ENCODE measurements at places on chromosomes 16 and 17.
A peak's percentile ranks its signal among the peaks of the same experiment; 100 is the strongest.

- DNase-seq, result peak; percentile 52
Observed at GRCh38 chr17:3983606-3984484, 19.6 kb upstream of the ATP2A3 start.

GRCh38 chr17:33016920-33017319 is 25.3 kb downstream of the SPACA3 start:
- DNase-seq, result no peak

DNA sequence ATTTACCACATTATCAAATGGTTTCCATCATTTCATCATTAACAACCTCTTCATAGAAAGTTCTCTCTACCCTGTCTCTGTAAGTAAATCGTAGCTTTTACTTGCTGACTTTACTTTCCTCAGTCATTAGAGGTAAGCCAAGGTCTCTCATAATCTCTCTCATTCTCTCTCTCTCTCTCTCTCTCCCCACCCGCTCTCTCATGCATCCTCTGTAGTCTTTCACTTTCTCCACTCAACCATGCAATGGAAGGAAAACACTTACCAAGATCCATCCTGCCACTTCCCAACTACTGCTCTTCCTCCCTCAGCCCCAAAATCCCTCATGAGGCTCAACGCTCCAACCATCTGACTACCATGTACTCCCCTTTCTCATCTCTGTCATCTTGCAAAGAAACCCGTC is 6.1 kb downstream of the CEP112 start:
- no peak for DNase-seq

DNA sequence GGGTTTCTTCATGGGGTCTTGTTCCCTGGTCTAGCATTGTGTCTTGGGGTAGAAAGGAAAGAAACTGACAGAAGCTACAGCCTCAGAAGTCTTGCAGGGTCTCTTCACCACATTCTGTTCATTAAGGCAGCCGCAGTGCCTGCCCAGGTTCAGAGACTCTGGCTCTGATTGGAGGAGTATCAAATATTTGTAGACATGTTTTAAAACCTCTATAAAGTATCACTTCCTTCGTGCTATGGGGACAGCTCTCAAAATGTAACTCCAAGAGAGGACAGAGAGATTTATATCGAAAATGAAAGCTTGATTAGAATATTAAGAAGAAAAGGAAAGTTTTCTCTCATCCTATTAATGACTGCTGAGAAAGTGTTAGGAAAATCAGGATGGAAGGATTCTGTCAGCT is 107.0 kb upstream of the CACNG3 start:
- no peak for DNase-seq

- DNase-seq, result no peak
Observed at GRCh38 chr17:35936063-35936462, 5.5 kb upstream of the RDM1 start.

GRCh38 chr17:21376081-21376758 is at the start of gene KCNJ12:
Gene KCNJ12, plus strand, starts transcription at chr17:21376357. Its CDS starts 38,986 bp downstream, at chr17:21415343.
- DNase-seq, result no peak

DNA sequence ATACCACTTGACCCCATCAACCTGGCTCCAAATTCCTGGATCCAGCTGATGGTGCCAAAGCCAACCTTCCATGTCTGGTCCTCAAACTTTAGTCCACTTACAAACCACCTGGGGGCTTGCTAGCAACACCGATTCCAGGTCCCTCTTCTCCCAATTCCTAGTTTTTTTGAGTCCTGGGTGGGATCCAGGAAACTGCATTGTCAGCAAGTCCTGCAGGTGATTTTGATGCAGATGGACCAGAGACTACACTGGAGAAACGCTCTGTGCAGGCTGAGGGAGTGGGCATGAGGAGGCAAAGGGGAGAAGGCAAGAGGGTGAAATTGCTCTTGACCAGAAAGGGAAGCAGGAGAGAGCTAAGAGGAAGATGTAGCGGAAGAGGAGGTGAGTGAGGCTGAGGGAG is 21.0 kb upstream of the NOS2 start:
- DNase-seq, result no peak

DNA sequence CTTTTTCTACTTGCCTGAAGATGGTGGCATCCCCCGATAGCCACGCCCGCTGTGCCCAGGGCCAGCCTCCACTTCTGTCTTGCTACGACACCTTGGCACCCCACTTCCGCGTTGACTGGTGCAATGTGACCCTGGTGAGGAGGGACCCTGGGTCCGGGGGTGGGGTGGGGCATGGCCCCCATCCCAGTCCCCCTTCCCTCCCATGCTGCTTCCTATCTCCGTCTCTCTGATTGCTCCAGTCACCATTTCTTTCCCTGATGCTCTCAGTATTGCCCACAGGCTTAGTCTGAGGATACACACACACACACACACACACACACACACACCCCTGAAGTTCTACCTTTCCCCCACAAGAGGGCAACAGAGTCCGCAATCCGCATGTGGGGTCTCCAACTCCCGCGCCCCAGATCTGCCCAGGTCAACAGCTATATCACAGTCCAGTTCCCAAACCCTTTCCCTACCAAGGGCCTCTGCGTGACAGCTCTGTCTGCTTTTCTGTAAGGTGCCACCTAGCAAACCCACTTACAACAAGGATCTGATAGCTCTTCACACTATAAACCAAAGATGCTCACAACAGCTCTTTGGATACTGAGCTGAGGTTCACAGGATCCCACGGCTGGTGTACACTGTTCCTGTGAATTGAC is 3.4 kb downstream of the SGCA start:
- DNase-seq, result peak; percentile 53

DNA sequence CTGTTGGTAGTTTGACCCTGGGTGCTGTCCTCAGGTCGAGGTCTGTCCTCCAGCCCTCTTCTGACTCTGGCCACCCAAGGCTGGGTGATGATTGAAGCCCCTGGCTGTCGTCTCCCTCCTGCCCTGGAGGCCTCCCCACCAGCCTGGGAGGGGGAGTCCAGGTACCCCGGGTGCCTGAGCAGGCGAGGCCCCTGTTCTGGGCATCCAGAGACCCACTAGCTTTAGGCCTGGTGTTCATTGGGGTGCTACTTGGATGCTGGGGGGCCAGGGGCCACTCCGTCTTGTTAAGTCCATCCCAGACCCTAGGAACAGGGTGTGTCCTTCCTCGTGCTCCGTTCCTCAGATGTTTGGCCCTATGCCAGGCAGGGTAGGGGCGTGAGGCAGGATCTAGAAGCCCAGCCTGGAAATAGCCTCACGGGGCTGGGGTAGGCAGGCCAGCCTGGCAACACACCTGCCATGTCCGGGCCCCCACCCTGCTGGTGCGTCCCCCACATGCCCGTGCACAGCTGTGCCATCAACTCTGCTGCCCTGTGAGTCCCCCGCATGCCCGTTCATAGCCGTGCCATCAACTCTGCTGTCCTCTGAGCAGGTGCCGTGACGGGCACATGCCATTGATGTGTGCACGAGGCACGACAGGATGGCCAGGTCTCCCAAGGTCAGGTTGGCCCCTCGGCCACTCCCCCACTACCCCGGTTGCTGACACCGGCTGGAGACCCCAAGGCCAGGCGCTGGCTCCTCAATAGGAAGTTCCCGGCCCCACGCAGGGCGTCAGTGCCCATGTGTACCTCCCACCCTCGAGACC is 36.9 kb downstream of the GINS2 start:
- no peak for DNase-seq

DNA sequence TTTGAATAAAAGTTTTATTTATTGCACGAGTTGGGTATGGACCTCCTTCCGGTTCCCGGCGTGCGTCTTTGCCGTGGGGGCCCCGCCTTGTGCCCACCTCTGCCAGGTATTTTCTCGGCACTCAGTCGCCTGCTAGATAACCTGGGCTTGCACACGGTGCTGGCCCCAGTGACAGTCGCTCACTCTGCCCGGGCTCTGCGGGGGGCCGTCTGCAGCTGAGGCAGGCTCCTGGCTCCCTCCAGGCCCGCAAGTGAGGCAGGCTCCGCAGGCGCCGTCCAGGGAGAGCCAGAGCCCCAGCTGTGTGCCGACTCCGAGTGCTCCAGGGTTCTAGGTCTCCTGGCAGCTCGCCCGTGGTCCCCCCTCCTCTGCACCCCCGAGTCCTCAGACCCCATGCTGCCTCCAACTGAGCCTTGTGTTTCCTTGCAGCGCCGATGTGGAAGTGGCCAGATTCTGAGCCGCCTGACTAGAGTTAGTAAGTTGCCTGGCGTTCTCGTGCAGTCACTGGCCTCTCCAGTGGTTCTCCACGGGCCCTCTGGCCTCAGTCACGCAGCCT is 54.7 kb upstream of the PVALEF start:
- no peak for DNase-seq

DNA sequence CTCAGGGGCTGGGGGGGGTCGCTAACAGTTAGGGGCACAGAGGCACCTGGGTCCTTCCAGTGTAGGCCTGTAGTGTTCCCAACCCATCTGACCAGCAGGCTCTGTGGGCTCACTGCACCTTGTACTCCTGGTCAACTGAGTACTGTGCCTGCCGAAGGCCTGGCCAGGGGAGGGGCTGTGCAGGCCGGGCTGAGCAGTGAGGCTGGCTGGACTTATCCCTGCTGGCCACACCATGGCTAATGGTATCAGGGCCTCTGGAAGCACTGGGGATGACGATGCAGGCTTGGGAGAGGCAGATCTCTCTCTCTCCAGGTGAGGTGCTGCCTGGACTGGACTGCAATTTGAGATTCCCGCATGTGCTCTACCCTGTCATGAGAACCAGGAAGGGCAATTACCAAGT is 58.9 kb upstream of the SDK2 start:
- DNase-seq, result no peak

DNA sequence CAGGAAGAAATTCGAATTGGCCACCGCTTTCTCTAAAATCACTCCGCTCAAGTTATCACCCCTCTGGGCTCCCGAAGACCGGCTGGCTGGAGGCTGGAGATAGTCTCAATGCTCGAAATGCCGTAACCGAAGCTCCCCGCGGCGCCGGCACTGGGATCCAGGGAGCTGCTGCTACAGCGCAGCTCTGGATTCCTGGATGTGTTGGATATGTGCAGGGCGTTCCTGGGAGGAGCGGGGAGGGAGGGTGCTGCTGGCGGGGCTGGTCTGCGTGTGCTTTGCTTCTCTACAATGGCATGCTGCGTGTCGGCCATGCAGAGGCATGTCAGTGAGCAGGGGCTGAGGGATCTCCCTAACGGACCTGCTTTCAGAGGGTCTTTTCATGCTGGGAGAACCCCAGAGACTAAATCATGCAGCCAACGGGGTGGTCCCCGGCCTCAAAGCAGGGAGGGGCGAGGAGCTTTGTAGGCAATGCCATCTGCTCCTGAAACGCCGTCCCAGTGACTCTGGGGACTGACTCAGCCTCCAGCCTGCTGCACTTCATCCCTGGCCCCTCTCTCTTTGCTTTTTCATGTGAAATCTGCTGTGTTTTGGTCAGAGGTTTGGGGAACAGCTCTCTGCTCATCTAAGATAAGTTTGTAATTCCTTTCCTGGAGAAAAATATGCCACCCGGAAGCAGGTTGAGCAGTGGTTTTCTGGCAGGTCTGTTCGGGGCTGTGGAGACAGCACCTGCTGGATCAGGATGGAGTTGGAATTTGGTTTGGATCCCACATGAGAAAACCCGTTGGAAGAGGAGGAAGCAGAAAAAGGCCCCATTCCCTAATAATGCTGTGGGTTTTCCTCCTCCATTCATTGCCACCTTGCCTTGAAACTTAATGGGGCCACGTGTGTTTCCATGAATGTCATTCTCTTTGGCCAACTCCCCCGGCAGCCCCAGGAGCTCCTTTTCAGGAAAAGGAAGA is 311.4 kb downstream of the SEC14L1 start:
- DNase-seq, result peak; percentile 55

DNA sequence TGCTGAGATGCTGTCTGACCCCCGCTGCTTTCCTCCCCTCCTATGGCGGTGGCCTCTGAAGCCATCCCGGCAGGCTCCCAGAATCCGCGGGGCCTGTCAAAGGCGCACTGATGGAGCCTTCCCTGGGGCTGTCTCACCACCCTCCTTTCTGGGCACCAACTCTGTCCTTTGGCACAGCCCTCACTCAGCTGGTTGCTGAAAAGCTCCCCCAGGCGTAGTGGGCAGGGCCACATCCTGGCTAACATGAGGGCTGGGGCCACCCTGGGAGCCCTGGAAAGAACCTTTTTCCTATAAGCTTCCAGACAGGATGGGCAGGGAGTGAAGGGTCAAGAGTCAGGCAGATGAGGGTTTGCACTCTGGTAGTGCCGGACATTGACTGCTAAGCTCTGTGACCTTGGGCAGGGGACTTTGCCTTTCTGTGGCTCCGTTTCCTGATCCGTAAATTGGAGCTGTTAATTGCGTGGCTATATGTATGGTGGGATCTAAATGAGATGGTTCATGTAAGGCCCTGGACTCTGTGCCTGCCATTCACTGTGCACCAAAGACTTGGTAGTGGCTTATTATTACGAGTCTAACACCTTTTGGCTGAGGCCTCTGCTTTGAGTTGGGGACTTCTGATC is 27.6 kb upstream of the LASP1NB start:
- no peak for DNase-seq

GRCh38 chr17:4557626-4558346 is 2.6 kb downstream of the GGT6 start:
- no peak for DNase-seq

DNA sequence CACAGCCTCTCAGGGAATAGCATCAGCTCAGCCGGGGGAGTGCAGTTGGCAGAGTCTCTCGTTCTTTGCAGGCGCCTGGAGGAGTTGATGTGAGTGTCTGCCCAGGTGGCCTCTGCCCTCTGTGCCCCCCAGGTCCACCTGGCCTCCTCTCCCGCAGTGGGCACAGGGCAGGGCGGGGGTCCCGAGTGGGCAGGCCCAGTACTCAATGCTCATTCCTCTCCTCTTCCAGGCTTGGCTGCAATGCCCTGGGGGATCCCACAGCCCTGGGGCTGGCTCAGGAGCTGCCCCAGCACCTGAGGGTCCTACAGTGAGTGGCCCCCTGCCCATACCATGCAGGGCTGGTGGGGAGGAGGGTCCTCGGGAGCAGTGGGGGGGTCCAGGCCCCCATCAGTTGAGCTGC is 14.7 kb upstream of the CPNE2 start:
- no peak for DNase-seq

DNA sequence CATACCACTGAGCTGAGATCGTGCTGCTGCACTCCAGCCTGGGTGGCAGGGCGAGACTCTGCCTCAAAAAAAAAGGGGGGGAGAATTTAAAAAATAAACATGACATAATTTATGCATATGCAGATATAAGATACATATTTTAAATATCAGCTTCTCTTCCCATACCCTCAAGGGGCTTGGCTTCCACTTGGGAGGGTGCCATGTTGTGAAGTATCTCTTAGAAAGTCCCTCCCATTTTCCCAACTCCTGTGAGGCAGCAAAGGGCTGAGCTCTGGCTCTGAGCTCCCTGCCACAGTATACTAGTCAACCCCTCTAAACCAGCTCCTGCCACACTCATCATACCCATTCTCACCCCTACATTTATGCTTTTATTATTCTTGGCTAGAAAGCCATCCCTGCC is 39.4 kb downstream of the MYH11 start:
- DNase-seq, result no peak

- no peak for DNase-seq
Observed at GRCh38 chr17:47707056-47707804, 13.3 kb downstream of the TBKBP1 start.

DNA sequence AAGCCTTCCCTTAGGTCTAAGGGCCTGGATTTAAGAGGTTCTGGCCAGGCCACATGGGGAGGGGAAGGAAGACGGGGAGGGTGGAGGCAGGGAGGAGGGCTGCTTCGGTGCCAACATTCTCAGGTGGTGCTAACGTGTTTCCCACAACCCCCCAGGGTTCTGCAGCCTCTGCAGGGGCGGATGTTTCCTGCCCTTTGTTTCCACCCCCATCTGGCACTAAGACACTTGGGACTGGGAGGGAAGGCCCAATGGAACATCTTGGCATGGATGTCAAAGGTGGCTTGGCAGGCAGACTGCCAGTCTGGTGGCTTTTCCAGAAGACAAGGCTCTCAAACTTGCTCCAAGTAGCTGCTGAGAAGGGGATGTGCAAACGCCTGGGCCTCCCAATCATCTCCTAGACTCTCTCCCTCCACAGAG is 12.7 kb downstream of the HIC1 start:
- peak; percentile 32 for DNase-seq

- DNase-seq, result no peak
Observed at GRCh38 chr17:80754846-80755245, 210.2 kb downstream of the RPTOR start.

All from HCEC 1CT (cell line).